Progenitor cell of endocrine pancreas (in vitro differentiated cells): ENCODE measurements at places on chromosomes 1 and 21. TPM values are rescaled to one million over a fixed set of nuclear protein-coding genes. Genes with fewer than 3 reads are reported as not detected.

The ITLN1 gene
- 0.33 TPM in 1 of 2 replicates, not detected in the other for total RNA-seq

- H3K4me3 ChIP-seq: no peak overlapping the region
- peaks cover 2% of the 10 kb centered on the region for H3K36me3 ChIP-seq
- H3K27me3 ChIP-seq: no peaks in the 10 kb centered on the region
These were observed 739.3 kb downstream of the ADGRL2 start for GRCh38 chr1:82540006-82540405.

The SETD4 gene
- total RNA-seq: 45.8 and 45.9 TPM in 2 replicates

The PDE9A gene
- total RNA-seq: 50.8 and 57.0 TPM in 2 replicates

DNA sequence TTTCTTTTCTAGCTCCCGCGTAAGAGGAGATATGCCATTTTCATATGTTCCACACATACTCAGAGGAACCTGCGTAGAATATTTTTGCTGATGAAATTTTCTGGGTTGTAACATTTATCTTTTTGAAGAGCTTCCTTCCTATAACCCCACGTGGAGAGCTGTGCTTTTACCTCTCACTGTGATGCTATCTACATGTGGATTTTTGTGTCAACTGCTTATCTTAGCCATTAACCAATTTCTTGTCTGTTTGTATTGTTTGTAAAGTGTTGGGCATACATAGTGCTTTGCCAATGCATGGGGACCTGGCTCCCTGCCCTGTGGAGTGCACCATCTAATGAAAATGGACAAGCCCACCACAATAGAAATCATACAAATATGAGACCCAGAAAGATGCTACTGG, 266.1 kb downstream of the TNR start:
- no peaks in the 10 kb centered on the region for H3K36me3 ChIP-seq
- H3K27ac ChIP-seq: no peak overlapping the region
- no peak overlapping the region for H3K4me3 ChIP-seq
- no peaks in the 10 kb centered on the region for H3K4me1 ChIP-seq
- no peak for DNase-seq

DNA sequence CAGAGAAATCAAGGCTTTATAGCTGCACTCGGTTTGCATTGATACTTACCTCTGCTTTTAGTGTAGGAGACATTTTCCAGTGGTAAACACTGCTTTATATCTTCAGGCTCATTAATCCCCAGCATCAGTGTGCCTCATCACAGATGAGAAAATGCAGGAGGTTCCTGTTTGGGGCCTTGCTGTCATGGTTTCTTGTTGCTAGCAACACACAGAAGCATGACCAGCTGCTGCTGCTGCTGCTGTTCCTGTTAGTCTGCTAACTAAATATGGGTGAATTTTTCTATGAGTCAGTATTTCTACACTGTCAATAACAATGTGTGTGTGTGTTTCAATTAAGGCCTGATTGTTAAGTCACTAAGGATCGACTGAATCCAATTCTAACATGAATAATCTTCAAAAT, 85.8 kb upstream of the RGS1 start:
- H3K4me3 ChIP-seq: no peak overlapping the region
- peaks cover 13% of the 10 kb centered on the region for H3K4me1 ChIP-seq
- no peaks in the 10 kb centered on the region for H3K27me3 ChIP-seq
